Right ventricle myocardium superior (tissue), 1 donor: ENCODE measurements at places on chromosomes 3 and 15.

DNA sequence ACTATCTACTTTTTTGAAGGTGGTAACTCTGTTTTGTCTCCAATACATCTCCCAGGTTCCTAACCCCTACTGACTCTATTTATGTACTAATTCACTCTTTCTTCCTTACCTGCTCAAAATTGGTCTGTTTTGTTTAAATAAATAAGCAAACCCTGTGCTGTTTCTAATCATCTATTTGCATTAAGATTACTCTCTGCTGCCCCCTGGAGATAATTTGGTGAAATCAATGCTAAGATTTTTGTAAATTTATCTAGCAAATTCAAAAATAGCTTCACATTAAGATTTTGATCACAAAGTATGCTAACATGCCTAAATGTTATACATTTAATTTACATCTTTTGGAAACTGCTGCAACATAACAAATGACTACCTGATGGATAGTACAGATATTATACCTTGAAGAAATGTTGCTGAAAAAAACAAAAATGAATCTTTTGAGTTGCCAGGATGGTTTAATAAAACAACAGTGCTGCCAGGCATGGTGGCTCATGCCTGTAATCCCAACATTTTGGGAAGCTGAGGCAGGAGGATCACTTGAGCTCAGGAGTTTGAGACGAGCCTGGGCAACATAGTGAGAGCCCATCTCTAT, 4.4 kb upstream of the CD200R1 start:
- DNase-seq: no peak

DNA sequence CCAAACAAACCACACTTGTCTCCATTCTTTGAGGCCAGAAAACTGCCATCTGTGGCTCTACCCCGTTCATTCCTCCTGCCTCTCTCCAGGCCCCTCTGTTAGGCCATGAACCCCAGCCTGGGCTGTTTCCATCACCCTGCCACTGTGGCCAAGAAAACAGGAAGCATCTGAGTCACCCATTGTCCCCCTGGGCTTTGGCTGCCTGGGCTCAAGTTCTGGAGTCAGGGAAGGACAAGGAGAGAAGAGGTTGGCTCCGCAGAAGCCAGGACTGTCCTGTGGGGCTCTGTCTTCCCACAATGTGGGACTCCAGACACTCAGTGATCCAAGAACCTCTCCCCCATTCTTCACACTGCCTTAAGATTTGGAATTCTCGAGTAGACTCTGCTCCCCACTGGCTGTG, 14.8 kb upstream of the LCTL start:
- peak; percentile 74 for DNase-seq

DNA sequence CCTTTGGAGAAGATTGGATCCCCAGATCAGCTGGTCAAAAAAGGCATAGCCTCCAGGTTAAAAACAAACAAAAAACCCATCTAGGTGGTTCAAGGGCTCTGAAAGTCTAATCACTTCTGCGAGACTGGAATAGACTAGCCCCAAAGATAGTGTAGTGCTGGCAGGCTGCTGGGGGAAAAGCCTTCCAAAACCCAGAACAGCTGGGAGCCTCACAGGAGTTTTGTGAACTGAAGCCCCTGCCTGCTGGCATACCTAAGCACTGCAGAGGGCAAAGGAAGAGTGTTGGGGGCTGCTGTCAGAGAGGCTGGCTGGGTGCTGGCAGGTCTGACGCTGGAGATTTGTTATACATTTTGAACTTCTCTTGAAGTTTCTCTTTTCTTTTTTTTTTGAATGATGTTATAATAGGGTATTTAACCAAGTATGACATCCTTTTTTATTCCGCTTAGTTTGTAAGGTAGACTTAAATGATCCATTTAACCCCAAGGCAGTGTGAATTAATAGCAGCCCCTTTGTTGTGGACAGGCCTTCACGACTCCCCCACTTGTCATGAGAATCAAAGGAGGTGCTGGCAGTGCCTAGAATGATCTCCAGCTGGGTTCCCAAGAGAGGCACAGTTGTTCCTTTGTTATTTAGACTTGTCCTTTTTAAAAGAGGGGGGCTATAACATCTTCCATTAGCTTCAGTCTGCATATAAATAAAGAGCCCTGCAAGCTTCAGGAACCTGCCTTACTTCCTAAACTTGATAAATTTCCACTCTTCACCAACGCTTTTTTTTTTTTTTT, 53.9 kb downstream of the CRTC3 start:
- no peak for DNase-seq

- DNase-seq: no peak
Measured at GRCh38 chr3:110341047-110341446, 730.6 kb upstream of the NECTIN3 start.
